Eye (tissue), 1 donor: ENCODE measurements at places on chromosomes 11 and 22.

DNA sequence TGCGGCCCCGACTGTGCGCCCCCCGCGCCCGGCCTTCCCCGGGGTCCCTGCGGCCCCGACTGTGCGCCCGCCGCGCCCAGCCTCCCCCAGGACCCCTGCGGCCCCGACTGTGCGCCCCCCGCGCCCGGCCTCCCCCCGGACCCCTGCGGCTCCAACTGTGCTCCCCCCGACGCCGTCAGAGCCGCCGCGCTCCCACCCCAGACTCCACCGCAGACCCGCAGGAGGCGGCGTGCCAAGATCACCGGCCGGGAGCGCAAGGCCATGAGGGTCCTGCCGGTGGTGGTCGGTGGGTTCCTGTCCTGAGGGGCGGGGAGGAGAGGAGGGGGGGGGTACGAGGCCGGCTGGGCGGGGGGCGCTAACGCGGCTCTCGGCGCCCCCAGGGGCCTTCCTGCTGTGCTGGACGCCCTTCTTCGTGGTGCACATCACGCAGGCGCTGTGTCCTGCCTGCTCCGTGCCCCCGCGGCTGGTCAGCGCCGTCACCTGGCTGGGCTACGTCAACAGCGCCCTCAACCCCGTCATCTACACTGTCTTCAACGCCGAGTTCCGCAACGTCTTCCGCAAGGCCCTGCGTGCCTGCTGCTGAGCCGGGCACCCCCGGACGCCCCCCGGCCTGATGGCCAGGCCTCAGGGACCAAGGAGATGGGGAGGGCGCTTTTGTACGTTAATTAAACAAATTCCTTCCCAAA lies 3.1 kb downstream of the DRD4 start:
- DNase-seq, result peak; percentile 31

GRCh38 chr11:65119670-65119995 lies 2.1 kb upstream of the ZNHIT2 start:
- DNase-seq, result no peak

DNA sequence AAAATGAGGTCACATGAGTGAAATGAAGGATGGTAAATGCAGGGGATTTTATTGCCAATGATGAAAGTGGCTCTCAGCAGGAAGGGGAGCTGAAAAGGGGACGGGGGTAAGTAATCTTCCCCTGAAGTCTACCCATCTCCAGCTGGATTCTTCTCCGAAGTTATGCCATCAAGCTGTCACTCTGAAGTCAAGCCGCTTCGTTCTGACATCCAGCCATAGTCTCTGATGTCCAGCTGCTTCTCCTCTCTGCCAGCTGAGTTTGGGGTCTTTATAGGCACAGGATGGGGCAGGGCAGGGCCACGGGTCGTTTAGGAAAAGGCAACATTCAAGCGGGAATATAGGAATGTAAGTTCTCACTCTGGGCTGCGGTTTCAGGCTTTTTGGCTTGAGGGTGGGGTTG lies 181.9 kb upstream of the ANO3 start:
- DNase-seq, result no peak

DNA sequence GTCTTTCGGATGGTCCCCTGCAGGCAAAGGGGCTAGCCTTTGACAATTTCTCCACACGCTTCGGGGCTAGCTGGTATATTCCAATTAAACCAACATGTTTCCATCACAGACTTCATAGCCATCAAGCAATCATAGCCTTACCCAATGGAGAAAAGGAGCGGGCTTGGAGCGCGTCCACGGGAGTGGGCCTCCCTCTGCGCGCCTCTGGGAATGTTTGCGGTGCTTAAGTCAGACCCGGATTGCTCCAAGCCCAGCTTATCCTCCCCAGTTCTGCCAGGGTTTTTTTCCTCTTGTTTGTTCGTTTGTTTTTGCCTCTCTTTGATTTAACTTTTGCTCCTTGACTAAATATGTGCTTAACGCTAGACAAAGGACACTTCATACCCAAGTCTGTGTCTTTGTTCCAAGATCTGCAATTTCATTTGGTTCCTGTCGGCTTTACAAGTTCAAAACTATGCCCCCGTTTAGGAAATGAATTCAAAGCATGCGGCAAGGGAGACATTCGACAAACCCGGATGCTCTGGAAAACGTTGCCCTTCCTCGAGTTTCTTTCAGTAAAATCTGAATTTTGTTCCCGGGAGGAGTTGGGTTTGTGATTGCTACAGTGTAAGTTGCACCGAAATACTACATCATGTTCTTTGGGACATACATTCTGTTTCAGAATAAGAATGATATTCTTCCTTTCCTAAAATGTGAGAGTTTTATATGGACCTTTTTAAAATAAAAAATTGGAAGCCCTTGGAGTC lies 1.0 kb upstream of the GLB1L2 start:
- peak; percentile 52 for DNase-seq

GRCh38 chr11:11569936-11570491 lies 51.8 kb downstream of the GALNT18 start:
- DNase-seq, result no peak

DNA sequence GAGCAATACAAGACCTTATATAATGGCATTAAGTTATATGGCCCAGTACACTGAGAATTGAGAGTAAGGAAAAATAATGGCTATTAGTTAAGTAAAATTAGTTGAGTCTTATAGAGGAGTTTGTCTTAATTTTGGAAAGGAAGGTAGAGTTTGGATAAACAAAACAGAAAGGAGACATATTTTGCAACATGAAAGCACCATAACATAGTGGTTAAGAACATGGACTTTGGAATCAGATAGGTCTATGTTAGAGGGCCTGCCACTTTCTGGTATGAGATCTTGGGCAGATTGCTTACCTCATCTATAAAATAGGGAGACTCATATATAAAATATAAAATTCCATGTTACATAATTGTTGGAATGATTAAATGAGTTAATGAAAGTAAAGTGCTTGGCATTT lies 68.9 kb downstream of the CSTPP1 start:
- no peak for DNase-seq

GRCh38 chr11:128484172-128484571 lies 103.2 kb downstream of the ETS1 start:
- no peak for DNase-seq

GRCh38 chr11:9643751-9644150 lies 20.1 kb upstream of the SWAP70 start:
- DNase-seq, result no peak

DNA sequence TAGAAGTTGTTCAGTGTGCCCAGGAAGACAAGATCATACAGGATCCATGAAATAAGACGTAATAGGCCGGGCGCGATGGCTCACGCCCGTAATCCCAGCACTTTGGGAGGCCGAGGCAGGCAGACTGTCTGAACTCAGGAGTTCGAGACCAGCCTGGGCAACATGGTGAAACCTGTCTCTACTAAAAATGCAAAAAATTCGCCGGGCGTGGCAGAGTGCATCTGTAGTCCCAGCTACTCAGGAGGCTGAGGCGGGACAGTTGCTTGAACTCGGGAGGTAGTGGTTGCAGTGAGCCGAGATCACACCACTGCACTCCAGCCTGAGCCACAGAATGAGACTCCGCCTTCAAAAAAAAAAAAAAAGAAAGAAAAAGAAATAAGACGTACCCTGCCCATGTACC lies 56.7 kb downstream of the APOL3 start:
- DNase-seq, result no peak

DNA sequence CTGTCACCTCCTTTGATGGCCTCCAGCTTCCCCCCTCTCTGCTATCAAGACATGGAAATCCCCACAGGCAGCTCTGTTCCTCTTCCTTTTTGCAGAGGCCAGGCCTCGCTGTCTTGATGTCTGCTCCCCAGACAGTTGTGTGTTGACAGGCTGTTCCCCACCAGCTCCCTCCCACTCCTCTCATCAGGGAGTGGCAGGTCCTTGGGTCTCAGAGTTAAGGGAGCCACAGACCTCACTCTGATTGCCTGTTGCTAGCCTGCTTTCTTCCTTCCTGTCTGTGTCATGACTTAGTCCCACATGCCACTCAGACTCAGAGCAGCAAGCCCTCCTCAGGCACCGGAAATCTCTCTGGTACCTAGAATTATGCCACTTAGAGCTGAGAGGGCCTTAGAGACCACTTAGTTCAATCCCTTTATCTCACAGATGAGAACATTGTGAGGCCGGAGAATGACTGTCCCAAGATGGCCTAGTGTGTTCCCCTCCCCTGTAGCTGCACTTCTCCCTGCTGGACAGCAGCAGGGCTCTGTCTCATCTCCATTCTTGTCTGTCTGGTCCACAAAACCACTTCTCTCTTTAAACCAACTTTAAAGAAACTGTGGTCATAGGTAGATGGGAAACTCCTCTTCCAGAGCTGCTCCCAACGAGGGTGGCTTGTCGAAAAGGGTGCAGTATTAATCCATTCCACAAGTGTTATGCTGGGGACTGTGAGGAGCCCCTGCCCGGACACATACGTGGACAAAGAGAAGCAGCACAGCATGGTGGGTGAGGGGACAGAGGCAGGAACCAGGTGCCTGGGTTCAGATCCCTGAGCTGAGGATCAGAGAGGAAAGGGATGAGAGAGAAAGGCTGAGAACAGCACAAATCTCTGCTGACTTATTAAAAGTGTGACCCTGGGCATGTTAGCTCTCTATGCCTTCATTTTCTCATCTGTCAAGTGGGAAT lies 4.2 kb downstream of the AMPD3 start:
- DNase-seq, result peak; percentile 31
